H1 (cell line): ENCODE measurements at places on chromosomes 7 and 10. TPM values are rescaled to one million over a fixed set of nuclear protein-coding genes. Genes with fewer than 3 reads are reported as not detected.

CPA4 gene
- total RNA-seq: not detected in 2 replicates

SVOPL gene
- 1.1 TPM in 2 replicates for total RNA-seq

GRCh38 chr10:94439275-94439861, 37.0 kb downstream of the TBC1D12 start:
- H3K4me1 ChIP-seq: no peaks in the 10 kb centered on the region
- H3K36me3 ChIP-seq: no peaks in the 10 kb centered on the region
- no peak overlapping the region for H3K27ac ChIP-seq
- no peak overlapping the region for H3K4me3 ChIP-seq
- DNase-seq: no peak

PPIF gene
- 70.2 and 74.9 TPM in 2 replicates for total RNA-seq

- no peak overlapping the region for H3K4me3 ChIP-seq
- H3K27ac ChIP-seq: no peak overlapping the region
- no peaks in the 10 kb centered on the region for H3K27me3 ChIP-seq
- H3K36me3 ChIP-seq: peaks cover 17% of the 10 kb centered on the region
- DNase-seq: no peak
Measured at GRCh38 chr7:137928626-137929025, 73.3 kb downstream of the CREB3L2 start.

DNA sequence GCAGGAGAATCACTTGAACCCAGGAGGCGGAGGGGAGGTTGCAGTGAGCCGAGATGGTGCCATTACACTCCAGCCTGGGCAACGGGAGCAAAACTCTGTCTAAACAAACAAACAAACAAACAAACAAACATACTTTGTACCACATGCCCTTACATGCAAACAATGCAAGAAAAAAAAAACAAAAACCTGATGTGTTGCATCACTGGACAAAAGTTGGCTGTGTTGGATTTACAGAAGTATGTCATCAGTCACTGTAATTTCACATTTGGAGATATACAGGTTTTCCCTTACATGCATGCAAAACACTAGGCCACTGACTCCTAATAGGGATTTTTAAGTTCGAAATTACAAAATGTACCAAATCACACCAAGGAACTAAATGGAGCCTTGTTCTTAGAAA, 138.5 kb downstream of the SRPK2 start:
- H3K36me3 ChIP-seq: no peaks in the 10 kb centered on the region
- no peak for DNase-seq
- H3K27me3 ChIP-seq: no peaks in the 10 kb centered on the region
- H3K4me1 ChIP-seq: peaks cover 3% of the 10 kb centered on the region; the same call in 1 of the 2 replicates

DNA sequence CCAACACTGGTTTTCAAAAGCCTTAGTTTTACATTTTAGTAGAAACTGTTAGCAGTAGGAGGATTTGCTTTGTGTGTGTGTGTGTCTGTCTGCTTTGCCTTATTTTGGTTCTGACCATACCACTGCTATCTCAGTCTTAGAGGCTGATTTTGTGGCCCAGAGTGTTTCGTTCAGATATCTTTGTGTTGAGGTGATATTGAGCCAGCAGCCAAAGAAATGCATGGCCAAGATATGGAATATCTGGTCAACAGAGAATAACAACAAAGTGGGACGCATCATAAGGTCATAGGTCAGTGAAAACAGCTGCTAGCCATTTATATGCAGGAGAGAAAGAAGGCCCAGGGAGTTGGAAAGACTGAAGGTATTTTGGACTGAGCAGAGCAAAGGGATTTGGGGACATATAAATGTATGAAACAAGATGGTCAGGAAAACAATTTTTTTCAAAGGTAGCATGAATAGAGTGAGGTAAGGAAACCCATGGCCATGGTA, 47.7 kb downstream of the KIAA1217 start:
- no peaks in the 10 kb centered on the region for H3K36me3 ChIP-seq
- peaks cover 11% of the 10 kb centered on the region; the same call in 1 of the 2 replicates for H3K4me1 ChIP-seq
- DNase-seq: no peak

GRCh38 chr7:139773371-139773770, 4.4 kb downstream of the HIPK2 start:
- H3K36me3 ChIP-seq: no peaks in the 10 kb centered on the region
- H3K4me3 ChIP-seq: no peak overlapping the region
- H3K4me1 ChIP-seq: no peaks in the 10 kb centered on the region
- peaks cover 15% of the 10 kb centered on the region for H3K27me3 ChIP-seq

GPR26 gene
- 0.09 and 0.10 TPM in 2 replicates for total RNA-seq

DNA sequence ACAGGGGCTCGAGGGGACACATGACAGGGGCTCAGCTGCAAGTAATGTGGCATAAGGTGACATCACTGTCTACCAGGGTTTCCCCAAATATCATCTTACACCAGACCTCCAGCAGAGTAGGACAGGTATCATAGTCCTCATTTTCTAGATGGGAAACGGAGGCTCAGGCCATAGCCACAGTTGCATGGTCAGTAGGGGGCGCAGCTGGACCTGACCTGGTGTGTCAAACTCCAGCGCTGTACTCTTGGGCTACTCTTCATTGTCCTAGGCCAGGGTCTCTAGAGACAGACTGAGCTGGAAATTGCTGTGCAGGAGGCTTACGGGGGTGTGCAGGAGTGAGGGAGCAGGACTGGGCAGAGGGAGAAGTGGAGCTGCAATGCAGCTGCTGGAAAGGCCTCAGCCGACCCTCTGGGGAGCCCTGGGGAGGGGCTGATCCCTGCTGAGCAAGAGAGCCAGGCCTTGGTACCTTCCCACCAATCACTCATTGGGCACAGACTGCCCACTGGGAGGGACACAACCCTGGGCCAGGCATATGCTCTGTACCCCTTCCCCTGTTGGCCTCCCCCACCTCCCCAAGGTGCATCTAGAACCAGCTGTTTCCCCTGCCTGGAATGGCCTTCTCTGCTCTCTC, 89.9 kb downstream of the CDH23 start:
- H3K36me3 ChIP-seq: no peaks in the 10 kb centered on the region
- DNase-seq: no peak
- no peak overlapping the region for H3K4me3 ChIP-seq
- no peaks in the 10 kb centered on the region for H3K27me3 ChIP-seq
- H3K4me1 ChIP-seq: no peaks in the 10 kb centered on the region
- H3K27ac ChIP-seq: no peak overlapping the region
